ENCODE measurements at places on chromosomes 6 and 20.

DNA sequence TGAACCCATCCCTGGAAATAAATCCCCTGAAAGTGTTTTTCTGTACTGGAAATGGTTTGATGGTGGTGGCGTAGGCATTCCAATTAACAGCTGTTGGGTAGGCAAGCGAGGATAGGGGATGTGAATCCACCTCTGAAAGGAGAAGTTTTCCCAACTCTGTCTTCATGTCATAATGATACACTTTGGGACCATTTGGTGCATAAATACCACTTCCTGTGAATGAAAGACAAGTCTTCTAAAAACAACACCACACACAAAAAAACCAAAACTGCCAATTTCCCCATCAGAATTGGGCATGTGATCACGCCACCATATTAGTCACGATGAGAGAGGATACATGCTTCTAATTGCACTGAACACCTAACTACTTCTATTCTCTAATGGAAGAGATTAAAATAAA, 6.4 kb downstream of the VNN2 start:
- no peak for DNase-seq
- no peak overlapping the region for H3K27ac ChIP-seq
- no peaks in the 10 kb centered on the region for H3K36me3 ChIP-seq
- H3K4me3 ChIP-seq: no peak overlapping the region

DNA sequence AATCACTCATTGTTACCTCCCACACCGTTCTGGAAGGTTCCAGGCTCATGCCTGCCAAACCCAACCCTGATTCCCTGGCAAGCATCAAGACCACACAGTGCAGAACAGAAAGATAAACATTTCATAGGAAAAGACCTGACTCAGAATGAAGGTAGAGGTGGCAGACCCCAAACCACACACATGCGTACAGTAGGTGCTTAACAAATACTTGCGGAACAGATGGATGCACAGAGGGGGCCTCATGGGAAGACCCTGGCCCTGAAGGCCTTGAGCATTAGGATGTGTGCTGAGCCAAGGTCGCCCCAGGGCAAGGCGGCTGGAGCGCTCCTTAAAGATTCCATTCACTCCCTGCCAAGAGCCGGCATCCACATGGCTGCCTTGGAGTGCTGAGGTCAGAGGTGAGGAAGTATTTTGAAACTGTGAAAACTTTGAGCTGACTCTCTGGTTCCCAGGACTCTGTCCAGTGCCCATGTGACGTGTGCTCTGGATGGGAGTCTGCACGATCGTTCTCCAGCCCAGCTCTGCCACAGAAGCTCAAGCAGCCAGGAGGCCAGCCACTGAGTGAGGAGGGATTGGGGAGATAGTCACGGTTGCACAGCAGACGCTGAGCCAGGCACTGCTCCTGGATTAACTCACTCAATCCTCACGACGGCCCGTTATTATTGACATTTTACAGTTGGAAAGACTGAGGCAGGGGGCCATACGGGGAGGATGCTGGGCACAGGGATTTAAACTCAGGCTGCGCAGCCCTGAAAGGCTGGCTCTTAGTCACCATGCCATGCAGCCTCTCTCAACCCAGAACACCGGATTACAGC, 65.5 kb upstream of the AFDN start:
- no peaks in the 10 kb centered on the region for H3K36me3 ChIP-seq
- no peaks in the 10 kb centered on the region for H3K4me1 ChIP-seq
- DNase-seq: peak; percentile 58
- no peaks in the 10 kb centered on the region for H3K27me3 ChIP-seq

DNA sequence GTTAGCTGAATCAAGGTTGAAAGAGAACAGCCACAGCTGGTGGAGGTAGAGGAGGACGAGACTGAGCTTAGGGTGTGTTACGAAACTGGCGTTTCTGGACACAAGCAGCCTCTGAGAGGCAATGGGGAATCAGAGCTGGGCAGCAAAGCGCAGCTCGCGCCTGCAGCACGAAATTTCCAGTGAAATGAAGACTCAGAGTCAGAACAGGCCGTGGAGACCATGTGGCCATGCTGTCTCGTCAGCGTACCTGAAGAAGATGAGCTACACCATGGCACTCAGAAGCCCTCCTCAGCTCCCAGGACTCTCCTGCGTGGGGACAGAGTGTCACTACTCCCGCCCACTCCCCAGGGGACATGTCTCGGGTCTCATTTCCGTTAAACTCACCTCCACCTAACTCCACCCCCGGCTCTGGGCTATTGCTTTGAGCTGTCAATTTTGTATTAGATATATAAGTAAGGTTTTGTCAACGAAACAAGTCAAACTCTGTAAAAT, 256.9 kb downstream of the ERMARD start:
- no peak for DNase-seq
- H3K27me3 ChIP-seq: no peaks in the 10 kb centered on the region
- no peak overlapping the region for H3K4me3 ChIP-seq
- H3K27ac ChIP-seq: no peak overlapping the region

DNA sequence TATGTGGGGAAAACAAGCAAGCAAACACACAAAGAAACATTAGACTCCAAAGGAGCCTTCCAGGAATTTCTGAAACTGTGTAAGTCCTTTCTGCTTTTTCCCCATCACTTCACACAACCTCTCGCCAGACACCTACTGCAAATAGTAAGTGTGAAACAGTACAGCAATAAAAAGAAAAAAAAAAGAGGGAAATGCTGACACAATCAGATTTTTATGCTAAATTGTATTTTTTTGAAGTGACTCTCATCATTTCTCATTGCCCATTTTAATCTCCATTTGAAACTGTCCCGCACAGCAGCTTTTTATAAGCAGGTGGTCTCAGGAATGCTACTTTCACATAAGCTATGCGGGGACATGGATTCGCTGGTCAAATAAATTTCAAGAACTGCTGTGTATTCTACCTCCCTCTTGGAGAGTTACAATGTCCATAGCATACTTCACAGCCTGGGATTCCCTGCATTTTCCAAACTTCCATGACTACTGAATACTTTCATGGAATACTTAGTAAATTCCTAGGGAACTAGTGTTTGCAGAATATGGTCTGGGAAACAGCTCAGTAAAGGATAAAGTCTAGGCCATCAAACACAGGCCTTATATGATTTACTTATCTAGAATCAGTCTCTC, 139.9 kb upstream of the TSHZ2 start:
- H3K27ac ChIP-seq: no peak overlapping the region
- no peaks in the 10 kb centered on the region for H3K4me1 ChIP-seq
- no peaks in the 10 kb centered on the region for H3K36me3 ChIP-seq
- no peak overlapping the region for H3K4me3 ChIP-seq
- H3K27me3 ChIP-seq: no peaks in the 10 kb centered on the region

- H3K4me3 ChIP-seq: no peak overlapping the region
- H3K36me3 ChIP-seq: peaks cover 78% of the 10 kb centered on the region
- no peaks in the 10 kb centered on the region for H3K4me1 ChIP-seq
- DNase-seq: no peak
- H3K27ac ChIP-seq: no peak overlapping the region
- H3K27me3 ChIP-seq: no peaks in the 10 kb centered on the region
These were observed 52.2 kb upstream of the SLC22A1 start for GRCh38 chr6:160069459-160069858.

GRCh38 chr6:131946404-131946991, 4.7 kb downstream of the CCN2 start:
- H3K36me3 ChIP-seq: peaks cover 16% of the 10 kb centered on the region
- H3K27me3 ChIP-seq: no peaks in the 10 kb centered on the region
- H3K27ac ChIP-seq: peak overlapping the region; percentile 62
- DNase-seq: no peak
- H3K4me1 ChIP-seq: peaks cover under 1% of the 10 kb centered on the region
- H3K4me3 ChIP-seq: peak overlapping the region; percentile 59

- no peak for DNase-seq
- peaks cover 45% of the 10 kb centered on the region for H3K4me1 ChIP-seq
- H3K36me3 ChIP-seq: no peaks in the 10 kb centered on the region
- no peak overlapping the region for H3K4me3 ChIP-seq
These were observed 145.3 kb upstream of the TENT5A start for GRCh38 chr6:81897793-81898192.

- no peaks in the 10 kb centered on the region for H3K4me1 ChIP-seq
- no peaks in the 10 kb centered on the region for H3K27me3 ChIP-seq
- no peak overlapping the region for H3K4me3 ChIP-seq
- H3K27ac ChIP-seq: no peak overlapping the region
- DNase-seq: no peak
- H3K36me3 ChIP-seq: peaks cover 28% of the 10 kb centered on the region
These were observed 9.3 kb downstream of the COX7A2 start for GRCh38 chr6:75234126-75234865.

- H3K4me3 ChIP-seq: no peak overlapping the region
- peak overlapping the region; percentile 40 for H3K27ac ChIP-seq
- H3K4me1 ChIP-seq: peaks cover 29% of the 10 kb centered on the region
- no peaks in the 10 kb centered on the region for H3K36me3 ChIP-seq
- no peak for DNase-seq
These were observed 55.8 kb downstream of the FOXO3 start for GRCh38 chr6:108616544-108616943.

GRCh38 chr20:15487682-15488081, 1085.6 kb downstream of the KIF16B start:
- no peaks in the 10 kb centered on the region for H3K4me1 ChIP-seq
- no peaks in the 10 kb centered on the region for H3K27me3 ChIP-seq
- DNase-seq: no peak
- H3K27ac ChIP-seq: no peak overlapping the region
- no peak overlapping the region for H3K4me3 ChIP-seq

GRCh38 chr6:91780270-91780669, 1193.4 kb upstream of the MAP3K7 start:
- no peak overlapping the region for H3K4me3 ChIP-seq
- H3K36me3 ChIP-seq: no peaks in the 10 kb centered on the region
- no peaks in the 10 kb centered on the region for H3K27me3 ChIP-seq
- DNase-seq: no peak

DNA sequence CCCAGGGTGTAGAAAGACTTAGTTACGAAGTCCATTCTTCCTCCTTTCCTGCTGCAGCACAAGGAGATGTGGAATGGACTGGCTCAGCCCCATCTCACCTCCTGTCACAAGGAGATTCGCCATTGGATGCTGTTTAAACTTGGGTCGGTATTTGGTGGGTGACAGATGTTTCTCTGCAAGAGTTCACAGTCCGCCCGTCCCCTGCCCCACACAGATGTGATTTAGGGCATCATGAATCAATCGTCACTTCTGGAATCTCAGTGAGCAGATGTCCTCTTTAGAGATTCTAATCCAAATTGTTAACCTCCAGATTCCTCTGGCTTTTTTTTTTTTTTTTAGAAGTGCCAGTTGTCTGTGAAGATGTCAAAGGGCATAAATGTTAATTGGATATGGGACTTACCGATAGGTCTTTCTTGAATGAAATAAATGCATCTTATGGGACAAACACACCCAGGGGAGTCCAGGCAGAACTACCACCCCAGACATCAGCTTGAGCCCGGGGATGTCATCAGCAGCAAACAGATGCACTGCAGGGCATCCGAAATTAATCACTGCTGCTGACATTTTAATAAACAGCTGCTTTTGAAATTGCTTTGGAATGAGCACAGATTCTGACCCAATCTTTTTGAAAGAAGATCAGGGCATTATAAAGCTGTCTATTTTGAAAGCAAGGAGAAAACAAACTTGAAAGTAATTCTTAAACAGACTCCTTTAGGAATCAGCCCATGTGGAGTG, 117.6 kb upstream of the CDH4 start:
- peaks cover 5% of the 10 kb centered on the region for H3K27me3 ChIP-seq
- H3K27ac ChIP-seq: no peak overlapping the region
- H3K4me1 ChIP-seq: no peaks in the 10 kb centered on the region
- DNase-seq: no peak

DNA sequence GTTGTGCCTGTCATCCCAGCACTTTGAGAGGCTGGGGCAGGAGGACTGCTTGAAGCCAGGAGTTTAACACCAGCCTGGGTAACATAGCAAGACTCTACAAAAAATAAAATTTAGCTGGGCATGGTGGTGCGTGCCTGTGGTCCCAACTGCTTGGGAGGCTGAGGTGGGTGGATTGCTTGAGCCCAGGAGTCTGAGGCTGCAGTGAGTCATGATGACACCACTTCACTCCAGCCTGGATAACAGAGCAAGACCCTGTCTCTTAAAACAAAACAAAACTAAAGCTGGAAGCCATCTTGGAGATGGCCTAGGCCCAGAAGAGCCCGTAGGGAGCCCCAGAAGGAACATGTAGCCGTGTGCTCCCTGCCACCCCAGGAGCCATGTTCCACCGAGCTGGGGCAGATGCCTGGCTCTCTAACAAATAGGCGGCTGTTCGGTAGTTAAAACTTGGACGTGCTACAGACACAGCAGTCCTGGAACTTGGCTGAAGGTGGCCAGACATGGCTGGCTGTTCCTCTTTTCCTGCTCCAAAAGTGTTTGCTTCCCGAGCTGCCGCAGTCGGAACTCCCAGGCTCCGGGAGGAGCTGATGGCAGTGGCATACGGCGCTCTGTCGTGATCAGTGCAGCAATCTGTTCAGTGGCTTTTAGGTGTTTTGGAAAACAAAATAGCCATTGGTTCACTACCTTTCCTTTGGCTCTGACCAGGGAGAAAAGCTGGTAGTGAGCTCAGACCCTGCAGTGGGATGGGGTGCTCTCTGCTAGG, 37.0 kb downstream of the DYNLT1 start:
- DNase-seq: no peak
- no peak overlapping the region for H3K4me3 ChIP-seq
- H3K27ac ChIP-seq: no peak overlapping the region
- H3K36me3 ChIP-seq: peaks cover 58% of the 10 kb centered on the region
- H3K4me1 ChIP-seq: no peaks in the 10 kb centered on the region

- H3K4me1 ChIP-seq: peaks cover 18% of the 10 kb centered on the region
- DNase-seq: peak; percentile 65
- H3K27me3 ChIP-seq: no peaks in the 10 kb centered on the region
- H3K27ac ChIP-seq: peak overlapping the region; percentile 62
These were observed 11.0 kb upstream of the COL10A1 start for GRCh38 chr6:116136933-116137340.

- no peak overlapping the region for H3K4me3 ChIP-seq
- no peak for DNase-seq
- H3K27ac ChIP-seq: no peak overlapping the region
- H3K4me1 ChIP-seq: no peaks in the 10 kb centered on the region
These were observed 55.5 kb downstream of the B3GAT2 start for GRCh38 chr6:70901324-70901723.

DNA sequence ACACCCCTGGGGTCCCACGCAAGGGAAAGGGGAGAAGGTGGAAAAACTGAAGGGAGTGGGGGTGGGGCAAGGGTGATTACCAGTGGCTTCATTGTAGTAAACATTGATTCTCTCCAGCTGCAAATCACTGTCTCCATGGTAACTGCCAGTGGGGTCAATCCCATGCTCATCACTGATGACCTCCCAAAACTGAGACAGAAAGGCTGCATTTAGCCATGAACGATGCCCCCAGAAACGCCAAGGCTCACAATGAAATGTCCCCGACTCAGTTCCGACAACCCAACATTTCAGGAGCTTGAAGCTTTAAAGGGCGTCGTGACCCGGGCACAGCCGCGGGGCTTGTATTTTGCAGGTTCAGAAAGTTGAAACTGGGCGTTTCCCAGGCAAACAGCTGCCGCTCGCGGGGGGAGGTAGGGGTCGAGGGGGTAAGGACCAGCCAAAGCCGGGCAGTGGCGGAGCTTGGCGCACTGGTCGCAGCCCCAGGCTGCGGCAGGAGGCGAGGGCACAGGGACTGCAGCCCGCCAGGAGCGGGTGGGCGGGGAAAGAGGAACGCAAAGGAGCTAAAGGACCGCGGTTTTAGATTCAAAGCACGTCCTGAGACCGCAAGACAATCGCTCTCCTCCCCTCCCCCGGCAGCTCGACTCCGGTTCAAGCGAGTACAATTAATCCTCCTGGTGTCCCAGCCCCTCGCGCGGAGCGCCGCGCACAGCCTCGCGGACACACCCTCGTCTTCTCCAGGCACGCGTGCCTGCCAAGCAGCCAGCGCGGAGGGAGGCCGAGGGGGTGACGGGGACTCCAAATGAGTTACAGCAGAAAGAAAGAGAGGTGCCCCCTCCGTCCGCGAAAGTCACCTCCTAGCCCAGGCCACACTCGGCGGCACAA, 731 bp downstream of the TUBB2B start:
- H3K36me3 ChIP-seq: no peaks in the 10 kb centered on the region
- H3K27me3 ChIP-seq: peaks cover 83% of the 10 kb centered on the region
- DNase-seq: no peak
- H3K27ac ChIP-seq: no peak overlapping the region
- peaks cover 13% of the 10 kb centered on the region for H3K4me1 ChIP-seq
